ENCODE measurements at places on chromosomes 2 and 18.

- no peak for DNase-seq
Observed at GRCh38 chr18:3046216-3046808, 33.4 kb upstream of the LPIN2 start.

DNA sequence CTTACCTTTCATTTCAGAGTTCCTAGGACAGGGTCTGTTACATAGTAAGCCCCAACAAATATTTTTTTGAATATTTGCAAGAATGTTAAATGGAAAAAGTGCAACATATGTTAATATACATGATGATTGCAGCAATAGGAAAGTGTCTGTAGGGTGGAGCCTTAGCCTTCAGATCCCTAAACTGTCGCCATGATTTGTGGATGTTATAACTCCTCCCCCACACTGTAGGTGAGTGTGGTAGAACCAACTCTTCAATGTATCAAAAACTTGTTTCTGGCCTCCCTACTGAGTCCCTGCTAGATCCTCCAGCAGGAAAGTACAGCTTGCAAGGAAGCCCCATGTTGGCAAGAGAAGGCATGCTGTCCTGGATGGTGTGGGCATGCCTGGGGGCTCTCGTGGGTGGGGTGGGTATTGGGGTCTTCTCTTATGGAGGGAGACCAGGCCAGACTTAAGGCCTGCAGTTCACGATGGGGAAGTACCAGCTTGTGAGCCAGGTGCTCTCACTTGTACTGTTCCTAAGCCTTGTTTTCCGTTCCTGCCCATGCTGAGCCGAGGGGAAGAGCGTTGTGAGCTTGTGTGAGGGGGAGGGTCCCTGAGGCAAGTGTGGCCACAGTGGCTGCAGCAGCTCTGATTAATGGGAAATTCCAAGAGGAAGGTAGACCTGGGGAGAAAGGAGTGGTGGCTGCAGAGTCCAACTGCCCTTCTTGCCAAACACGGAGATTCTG lies 11.4 kb downstream of the FHOD3 start:
- no peak for DNase-seq

DNA sequence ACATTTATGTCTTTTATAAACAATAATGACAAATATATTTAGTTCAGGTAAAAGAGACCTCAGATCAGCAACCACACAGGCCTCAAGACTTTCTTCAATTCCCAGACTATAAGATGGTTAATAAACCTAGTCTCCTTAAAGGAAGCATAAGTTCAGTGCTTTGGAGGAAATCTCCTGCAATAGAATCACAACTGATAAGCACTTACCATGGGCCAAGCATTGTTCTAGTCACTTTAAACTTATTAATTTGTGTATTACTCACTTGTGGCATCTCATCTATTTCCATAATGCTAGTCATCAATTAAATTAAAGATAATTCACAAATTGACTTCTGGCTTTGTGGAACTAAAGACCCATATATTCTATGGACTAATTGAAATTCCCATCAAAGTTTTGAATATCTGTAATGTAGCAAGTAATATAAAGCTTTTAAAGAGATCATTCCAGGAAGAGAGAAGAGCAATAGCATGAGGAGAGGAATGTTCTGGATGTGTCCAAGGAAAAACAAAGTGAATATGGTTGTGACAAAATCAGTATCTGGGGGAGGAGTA lies 42.2 kb downstream of the COL3A1 start:
- no peak for DNase-seq

GRCh38 chr2:166766220-166766619 lies 122.1 kb upstream of the XIRP2 start:
- DNase-seq: no peak

GRCh38 chr2:168851674-168852320 lies 38.4 kb downstream of the SPC25 start:
- DNase-seq: no peak

GRCh38 chr18:22783662-22784076 lies 149.5 kb upstream of the RBBP8 start:
- DNase-seq: no peak

DNA sequence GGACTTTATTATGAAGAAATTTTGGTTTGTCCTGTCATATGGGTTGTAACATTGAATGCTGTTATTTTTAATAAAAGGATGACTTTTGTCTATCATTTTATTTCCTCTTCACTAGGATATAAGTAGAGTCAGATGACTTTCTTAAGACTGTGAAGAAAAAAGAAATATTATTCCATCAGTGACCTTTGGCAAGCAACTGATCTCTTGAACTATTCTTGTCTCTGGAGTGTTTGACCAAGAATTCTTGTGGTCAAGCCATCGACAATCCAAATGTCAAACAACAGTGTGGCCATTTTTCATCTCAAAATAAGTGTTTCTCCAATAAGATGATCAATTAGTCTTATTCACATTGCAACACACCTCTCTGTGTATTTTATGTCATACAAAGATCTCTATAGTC lies 24.9 kb downstream of the HOXD1 start:
- DNase-seq: no peak

- DNase-seq: no peak
Observed at GRCh38 chr2:14354231-14354630, 278.3 kb upstream of the LRATD1 start.
